ENCODE measurements at places on chromosomes 1 and 21.

- no peak for DNase-seq
These were observed 62.1 kb downstream of the PCNT start for GRCh38 chr21:46385846-46386733.

GRCh38 chr1:22253012-22253790, 110.3 kb upstream of the WNT4 start:
- DNase-seq = no peak

DNA sequence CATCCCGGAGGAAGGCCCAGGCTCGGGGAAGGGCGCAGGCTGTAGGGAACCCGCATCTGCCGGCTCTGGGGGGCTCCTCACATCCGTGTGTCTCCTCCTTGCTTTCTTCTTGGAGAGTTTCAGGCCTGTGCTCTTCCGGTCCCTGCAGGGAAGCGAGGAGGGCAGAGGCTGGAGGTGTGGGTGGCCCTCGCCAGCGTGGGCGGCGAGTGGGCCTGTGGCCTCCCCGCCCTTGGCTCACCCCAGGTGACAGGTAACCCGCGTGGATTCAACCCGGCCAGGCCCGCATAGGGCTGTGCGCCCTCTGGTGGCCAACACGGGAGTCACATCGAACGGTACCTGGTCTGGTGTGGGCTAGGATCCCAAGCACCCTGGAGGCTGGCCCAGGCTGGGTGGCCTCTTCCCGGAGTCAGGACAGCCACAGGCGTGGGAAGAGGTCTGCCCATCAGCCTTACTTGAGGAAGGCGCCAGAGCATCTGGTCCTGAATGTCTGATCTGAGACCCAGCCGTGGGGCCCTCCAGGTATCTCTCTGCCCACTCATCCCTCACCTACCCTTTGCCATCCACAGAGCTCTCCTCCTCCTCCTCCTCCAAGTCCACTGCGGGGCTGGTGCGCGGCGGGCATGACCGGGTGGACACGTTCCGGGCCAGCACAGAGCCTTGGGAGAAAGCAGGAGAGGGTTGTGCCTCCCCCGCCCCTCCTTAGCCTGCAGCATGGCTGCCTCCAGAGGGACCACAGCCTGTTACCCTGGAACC, 9.6 kb upstream of the TNFRSF25 start:
- DNase-seq = peak; percentile 70

GRCh38 chr1:22428672-22429071, 23.0 kb upstream of the ZBTB40 start:
- DNase-seq = peak; percentile 19

- DNase-seq = no peak
These were observed 36.2 kb upstream of the C1QA start for GRCh38 chr1:22600071-22600816.

DNA sequence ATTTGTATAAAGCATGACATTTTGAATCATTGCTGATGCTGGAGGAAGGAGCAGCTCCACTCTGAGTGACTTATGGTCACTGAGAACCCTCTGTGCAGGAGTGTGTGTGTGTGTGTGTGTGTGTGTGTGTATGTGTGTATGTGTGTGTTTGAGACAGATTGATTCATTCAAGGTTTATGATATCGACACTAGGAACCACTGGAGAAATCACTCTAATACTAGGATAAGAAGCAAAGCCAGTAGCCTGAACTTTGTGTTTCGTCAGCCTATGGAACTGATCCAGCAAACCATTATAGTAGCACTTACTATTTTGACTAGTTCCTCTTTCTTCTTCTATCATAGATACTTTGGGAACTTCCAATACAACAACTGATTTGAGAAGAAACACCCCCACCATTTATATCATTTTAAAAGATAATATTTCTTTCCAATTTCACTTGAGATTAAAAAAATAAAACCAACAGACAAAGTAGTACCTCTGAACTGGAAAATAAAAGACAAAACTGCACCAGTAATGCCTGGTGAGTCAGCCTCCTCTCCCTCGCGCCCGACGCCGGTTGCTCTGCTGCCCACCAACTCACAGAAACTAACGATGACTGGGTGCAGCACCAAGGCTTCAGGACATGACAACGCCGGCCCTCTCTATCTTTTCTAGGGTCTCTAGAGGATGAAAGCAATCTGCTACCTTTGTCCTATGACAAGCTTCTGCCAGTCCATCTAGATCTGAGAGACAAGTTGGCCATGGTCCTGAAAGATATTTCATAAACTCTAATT, 20.9 kb downstream of the SLAMF1 start:
- DNase-seq = no peak

- DNase-seq = no peak
These were observed 514 bp downstream of the S1PR1 start for GRCh38 chr1:101237229-101237837.

GRCh38 chr1:29133861-29134694, 10.4 kb upstream of the TMEM200B start:
- no peak for DNase-seq

- DNase-seq = no peak
These were observed 406.1 kb downstream of the RPS6KC1 start for GRCh38 chr1:213457186-213457585.

- no peak for DNase-seq
These were observed 26.4 kb downstream of the LDLRAP1 start for GRCh38 chr1:25569597-25570396.

DNA sequence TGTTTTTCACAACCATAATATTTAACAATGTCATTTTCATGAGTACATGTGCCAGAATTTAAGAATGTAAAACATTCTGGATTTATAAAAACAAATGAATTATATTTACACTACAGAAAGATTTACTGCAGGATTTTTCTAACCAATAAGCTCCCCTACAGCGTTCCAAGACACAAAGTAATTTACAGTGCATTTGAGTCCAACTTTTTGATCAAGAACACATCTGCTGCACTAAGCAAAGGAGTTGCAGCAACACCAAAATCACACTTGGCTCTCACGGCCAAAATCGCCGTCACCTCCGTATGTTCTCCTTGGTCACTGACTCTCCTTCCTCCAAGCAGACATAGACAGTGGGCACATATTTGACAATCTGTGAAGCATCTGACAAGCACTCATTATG, 7.7 kb downstream of the VPS26C start:
- no peak for DNase-seq

DNA sequence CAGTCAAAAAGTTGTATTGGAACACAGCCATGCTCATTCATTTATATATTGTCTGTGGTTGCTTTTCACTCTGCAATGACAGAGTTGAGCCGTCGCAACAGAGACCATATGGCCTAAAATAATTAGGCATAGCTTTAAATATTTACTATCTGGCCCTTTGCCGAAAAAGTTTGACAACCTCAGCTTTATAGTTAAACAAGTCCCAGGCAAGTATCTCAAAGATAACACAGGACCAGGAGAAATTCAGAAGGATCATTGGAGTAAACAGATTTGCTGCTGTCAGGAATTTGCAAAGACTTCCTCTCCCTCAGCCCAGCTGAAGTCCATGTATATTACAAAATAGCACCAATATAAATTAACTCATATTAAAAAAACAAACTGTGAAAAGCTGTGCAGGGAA, 34.4 kb downstream of the NID1 start:
- DNase-seq = no peak

DNA sequence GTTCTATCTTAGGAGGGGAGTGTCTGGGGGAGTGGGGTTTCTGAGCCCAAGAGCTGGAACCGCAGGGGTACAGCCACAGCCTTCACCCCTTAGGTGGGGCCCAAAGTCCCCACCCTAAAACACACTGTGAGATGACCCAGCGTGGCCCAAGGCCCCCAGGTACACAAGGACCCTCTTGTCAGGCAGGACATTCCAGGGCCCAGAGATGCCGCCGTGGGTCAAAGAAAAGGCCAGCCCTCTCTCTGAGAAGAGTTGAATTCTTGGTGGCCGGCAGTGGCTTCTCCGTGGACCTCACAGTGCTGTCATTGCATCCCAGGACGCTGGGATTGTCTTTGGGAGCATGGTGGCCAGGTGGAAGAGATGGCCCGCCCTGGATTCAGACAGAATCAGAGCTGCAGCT, 176.3 kb upstream of the C1orf174 start:
- DNase-seq = no peak

DNA sequence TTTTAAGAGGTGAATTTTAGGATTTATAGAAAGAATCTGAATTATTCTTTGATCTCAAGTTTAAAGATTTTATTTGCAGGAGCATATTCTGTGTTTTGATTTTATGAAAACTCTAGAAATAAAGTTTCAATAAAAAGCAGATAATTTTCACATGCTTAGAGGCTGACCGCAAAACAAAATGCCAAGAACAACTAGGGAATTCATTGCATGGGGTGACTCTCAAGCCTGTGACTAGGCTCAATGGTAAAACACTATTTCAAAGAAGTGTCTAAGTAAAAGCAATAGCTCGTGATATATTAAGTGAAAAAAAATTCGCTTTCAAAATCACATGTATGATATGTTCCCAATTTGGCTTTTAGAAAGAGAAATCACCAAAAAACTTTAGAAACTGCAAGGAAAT, 49.6 kb downstream of the RPL5 start:
- DNase-seq = no peak

DNA sequence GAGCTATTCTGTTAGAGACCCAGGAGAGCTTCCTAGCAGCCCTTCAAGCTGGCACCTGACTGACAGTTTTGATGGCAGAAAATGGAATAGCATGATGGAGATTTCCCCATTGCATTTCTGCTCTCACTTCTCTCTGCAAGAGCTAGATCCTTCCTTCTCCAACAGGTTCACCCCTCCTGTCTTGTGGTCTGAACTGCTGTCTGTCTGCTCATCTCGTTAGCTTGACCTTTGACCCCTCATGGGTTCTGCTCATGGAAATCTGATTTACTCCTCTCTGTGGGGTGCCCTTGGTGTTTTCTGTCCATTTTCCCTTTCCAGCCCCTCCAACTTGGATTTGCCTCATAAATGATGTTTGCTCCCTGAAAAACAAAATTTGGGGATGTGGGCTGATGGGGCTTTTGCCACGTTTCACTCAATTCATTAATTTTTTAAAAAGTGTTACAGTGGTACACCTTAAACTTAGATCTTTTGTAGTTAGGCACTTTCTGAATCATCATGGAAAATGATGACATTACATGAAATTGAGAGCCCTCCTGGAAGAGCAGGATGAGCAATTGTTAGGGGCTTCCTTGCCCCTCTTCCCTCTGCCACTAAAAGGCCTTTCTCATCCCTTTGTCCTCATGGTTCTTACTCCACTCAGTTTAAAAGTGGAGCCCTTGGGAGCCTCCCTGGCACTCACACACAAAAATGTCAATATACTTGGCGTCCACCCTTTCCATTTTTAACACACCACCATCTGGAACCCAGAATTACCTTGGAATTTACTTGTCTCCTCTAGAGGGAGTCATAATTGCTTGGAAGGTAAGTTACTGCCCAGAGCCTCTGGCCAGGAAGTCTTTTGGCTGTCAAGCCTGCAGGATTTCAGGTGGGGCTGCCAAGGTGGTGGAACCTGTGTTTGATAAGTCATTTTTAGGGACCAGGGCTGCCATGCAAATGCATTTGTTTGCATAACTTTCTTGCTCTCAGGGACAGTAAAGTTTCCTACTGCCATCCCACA, 31.9 kb upstream of the IL19 start:
- no peak for DNase-seq

DNA sequence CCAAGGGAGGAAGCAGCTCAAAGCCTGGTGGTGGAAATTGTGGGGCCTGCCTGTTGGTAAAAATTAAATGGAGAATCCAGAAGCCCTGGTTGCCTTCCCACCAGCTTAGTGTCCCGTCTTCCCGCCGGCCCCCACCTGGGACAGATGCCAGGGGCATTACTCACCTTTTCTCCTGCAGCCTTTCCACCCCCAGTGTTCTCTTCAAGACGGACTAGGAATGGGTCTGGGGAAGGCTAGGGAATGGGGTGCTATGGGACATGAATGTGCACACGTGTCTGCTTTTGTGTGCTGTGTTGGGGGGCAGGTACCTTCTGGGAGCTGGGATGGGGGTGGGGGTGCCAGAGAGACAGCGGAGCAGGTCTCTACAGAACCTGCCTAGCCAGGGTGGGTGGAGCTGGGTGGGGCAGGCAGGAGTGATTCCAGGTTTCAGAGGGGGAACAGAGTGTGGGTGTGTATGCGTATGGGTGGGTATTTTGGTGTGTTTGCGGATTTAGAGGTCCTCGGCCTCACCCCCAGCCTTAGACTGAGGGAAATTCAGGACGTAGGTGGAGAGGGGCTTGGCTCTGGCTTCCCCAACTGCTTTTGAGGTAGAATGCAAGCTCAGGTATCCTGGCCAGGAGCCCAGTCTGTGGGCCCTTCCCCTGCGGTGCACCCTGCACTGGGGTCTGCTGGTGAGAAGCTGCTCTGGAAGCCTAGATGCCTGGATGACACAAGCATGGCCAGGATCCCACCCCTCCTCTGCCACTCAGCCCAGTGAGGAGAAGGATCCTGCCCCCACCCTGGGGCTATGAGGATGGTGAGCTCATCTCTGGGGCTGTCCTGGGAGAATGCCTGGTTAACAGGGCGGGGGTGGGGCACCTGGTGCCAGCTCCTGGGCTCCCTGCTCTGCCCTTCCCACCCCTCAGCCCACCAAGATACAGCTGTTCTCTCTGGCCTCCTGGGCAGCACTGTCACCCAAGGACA, 7.8 kb downstream of the VANGL2 start:
- DNase-seq = no peak

- no peak for DNase-seq
These were observed 3.3 kb downstream of the SUMO3 start for GRCh38 chr21:44814498-44815023.

DNA sequence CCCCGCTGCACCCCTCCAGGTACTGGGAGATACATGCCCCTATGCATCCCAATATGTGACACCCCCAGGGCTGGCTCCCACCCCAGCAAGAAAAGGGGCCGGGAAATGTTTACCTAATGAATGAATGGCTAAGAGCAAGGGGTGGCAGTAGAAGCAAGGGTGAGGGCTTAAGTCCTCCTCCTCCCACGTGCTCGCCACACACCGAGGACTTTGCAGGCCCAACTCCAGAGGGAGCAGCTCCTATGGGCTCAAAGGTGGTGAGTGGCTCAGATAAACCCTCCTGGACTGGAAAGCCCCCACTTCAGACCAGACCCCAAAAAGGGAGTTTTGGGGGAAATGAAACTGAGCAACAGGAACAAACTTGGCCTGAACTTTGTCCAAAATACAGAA, 11.4 kb downstream of the SLC45A3 start:
- no peak for DNase-seq

GRCh38 chr1:150578272-150579109, 919 bp downstream of the MCL1 start:
- DNase-seq = peak; percentile 52

DNA sequence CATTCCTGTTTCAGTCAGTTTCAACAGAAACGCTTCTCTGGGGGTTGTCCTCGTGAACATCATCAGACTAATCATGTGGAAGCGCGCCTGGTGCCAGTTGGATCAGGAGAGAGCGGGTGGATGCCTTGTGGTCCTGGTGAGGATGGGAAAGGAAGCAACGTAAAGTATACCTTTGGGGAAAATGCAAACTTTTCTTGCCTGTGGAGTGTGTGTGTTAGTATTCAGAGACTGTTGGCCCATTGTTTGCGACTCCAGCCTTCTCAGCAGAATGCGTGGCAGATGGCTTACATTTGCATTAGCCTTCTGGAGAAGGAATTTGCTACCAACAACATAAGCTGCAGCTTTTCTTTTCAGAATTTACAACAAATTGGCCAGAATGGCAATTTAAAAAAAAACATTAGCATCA, 173.9 kb downstream of the RWDD3 start:
- no peak for DNase-seq
